ENCODE measurements at places on chromosomes 7 and 10. TPM values are rescaled to one million over a fixed set of nuclear protein-coding genes. Genes with fewer than 3 reads are reported as not detected.

- no peak for DNase-seq
These were observed 7.9 kb upstream of the H2BK1 start for GRCh38 chr7:151218170-151218569.

DNA sequence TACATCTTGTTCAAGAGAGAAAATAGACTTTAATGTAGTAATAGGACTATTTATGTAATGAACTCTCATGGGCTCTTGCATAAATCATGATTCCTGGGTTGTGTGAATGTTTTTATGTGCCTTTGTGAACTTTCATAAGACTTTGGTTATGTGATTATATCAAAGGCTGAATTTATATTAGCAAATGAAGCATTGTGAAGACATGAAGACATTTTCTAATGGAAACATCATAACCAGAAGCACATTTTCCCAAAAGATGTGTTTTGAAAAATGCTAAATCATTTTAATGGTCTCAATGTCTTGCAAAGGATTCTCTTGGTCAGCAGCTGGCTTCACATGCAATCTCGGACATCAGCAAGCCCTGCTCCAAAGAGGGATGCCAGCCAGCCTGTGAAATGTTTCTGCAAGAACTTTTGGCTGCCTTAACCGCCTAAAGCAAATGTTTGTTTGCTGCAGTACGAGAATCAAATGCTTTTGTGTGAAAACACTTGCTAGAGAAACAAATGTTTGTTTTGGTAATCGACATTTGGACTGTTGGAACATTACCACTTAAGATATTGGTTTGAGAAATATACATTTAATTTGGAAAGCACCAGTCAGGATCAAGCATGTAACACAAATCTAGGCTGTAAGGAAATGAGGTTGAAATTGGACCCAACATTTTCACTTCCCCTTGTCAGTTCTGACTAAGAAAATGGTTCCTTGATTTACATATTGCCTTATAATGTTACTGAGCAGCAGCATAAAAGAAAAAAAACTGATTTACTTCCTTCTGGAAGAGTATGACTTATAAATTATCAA, 102.1 kb downstream of the RTKN2 start:
- DNase-seq: no peak

The NPY4R gene
- not detected for total RNA-seq

DNA sequence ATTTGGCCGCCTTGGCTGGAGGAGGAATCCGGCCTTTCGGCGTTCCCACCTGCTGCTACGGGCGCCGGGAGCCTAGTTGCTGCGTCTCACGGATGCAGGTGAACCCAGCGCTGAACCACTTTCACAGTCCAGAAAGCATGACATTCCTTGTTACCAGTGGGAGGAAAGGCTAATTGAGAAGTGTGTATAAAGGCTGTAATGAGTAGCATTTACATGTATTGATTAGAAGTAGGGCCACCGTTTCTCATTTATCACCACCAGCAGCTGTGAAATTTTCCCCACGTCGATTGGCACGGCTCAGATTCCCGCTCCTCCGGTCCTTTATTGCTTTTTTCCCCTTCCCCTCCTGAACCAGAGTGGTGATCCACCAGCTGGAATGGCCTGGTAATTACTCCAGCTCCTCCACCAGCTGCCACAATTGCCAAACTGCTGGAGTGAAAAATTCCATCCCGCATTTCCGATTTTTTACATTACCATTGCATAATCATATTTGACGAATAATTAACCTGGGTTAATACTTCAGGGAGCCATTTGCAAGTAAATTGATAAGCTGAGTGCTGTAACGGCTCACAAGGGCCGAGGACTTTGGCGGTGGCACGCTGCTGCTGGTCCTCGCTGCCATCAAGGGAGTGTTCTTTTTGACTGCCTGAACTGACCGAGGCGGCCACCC, 153.3 kb downstream of the POU6F2 start:
- no peak for DNase-seq

GRCh38 chr10:47323636-47324296, 1.5 kb downstream of the GDF2 start:
- no peak for DNase-seq

GRCh38 chr7:13725591-13725990, 263.9 kb downstream of the ETV1 start:
- no peak for DNase-seq

The CLRN3 gene
- 0.22 TPM for total RNA-seq

- DNase-seq: no peak
These were observed 721.5 kb downstream of the GRID1 start for GRCh38 chr10:85645053-85645452.

The SRRM3 gene
- total RNA-seq: 1.5 TPM

GRCh38 chr7:82851121-82851520, 311.6 kb downstream of the PCLO start:
- DNase-seq: no peak

The CDK1 gene
- total RNA-seq: 9.9 TPM

DNA sequence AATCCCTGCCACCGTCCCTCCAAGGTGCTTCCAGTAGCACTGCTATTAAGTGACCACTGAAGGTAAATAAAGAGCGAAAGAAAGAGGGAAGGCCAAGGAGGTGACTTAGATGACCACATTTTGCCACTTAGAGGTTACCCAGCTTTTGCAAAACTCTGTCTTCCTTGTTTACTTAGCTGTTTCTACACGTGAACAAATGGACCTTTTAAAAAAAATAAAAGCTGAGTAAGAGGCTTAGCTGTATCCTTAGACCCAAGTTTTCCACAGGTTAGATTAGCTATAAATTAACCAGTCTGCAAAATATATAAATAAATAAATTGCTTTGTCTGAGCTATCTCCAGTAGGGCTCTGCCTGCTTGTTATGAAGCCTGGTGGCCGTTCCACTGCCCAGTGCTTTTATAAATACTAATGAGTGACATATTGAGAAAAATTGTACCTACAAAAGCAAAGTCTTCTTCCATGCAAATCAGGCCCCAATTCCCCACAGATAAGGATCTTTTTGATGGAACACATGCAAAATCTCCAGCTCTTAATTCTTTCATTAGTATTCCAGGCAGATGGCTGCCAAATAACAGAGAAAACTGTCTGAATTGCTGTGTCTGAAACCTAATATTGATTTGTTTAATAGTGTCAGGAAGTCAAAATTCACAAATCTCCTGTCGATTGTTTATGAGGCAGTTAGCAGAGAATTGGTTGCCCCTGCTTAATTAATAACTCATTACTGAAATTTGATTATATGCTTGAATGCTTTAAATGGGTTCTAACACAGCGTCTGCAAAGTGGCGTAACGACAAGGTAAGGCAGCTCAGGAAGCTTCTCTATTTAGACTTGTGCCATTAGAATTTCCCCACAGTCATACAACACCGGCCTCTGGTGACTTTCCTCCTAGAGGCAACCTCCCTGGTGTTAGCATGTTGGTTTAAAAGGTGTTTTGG, 176.7 kb downstream of the EMX2 start:
- no peak for DNase-seq

DNA sequence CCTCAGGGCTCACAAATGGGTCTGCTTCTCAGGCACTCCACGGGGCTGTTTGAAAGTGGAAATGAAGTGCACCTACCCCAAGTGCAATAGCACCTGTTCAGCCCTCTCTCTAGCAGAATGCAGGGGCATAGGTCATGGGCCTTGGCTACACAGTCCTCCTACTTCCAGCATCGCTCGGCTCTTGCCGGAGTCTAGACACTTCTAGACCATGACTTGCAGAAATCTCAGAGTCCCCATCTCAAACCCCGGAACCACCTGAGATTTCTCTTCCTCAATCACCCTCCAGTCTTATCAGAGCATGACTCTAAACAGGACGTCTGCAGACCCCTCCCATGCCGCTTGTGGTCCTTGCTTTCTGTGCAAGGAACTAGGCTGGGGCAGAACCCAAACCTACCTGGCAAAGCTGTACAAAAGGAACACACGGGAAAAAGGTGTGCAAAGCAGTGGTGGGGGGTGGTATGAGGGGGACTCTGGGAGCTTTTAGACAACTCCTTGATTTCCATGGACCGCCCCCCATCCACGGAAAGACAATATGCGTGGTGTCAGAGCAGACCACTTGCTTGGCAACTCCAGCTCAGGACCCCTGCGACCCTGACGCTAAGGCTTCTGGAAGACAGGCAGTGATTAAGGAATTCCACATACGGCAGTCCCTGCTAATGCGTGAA, 13.8 kb downstream of the TMEM273 start:
- DNase-seq: no peak

GRCh38 chr7:15218261-15218660, 315.7 kb upstream of the DGKB start:
- DNase-seq: no peak

- no peak for DNase-seq
These were observed 117.3 kb downstream of the THSD7A start for GRCh38 chr7:11714676-11715075.

The TMEM243 gene
- total RNA-seq: 4.2 TPM

DNA sequence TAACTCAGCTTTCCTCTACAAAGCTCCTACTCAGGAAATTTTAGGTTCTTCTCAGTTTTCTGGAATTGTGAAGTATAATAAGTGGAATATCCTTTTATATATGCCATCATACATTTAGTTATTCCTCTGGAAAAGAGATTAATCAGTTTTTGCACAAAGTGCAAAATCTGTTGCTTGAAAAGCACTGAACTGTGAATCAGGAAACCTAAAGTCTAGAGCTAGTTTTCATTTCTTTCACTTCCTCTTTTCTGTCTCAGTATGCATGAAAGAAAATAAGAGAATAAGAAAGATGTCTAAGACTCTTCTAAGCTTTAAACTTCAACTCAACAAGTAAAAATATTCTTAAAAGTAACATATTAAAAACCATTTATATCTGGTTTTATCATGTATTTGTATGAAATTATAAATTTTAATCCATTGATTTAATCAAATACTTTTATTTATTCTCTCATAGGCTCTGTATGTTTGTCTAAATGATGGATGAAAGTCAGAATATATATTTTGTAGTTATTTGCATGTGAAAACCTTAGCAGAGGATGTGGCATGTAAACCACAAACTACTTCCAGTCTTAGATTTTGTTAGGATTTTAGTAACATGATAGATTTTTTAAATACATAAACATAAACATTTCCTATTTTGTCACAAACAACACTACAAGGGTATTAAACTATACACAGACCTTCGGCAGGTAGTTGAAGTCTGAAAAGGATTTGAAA, 1073.0 kb downstream of the XPNPEP1 start:
- DNase-seq: no peak

DNA sequence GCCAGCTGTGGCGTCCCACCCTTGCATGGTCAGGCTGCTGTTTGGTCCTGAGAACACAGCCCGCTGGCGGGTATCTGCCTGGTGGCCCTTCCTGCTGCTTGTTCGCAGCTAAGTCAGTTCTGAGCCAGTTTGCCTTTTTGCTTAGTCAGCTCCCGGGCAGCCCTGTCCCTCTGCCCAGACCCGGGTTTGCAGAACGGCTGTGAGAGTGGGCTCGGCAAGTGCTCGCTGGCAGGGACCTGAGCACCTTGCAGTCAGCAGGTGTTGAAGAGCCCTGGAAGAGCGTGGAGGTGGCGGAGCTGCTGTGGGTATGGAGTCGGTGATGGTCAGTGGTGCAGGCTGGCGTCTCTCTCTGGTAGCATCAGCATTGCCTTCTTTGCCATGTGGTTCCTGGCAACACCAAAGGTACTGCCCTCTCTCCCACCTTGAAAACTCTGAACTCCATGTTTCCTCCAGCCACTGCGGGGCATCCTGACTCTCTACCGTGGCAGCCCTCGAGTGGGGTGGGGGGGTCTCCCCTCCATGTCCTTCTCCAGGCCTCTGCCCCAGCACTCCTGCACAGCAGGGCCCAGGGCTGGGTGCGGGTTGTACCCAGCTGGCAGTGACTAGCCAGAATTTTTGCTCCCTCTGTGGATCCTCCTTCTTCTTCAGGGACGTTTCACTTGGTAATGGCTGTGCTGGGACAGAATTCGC, 4.6 kb downstream of the INPP5A start:
- no peak for DNase-seq

DNA sequence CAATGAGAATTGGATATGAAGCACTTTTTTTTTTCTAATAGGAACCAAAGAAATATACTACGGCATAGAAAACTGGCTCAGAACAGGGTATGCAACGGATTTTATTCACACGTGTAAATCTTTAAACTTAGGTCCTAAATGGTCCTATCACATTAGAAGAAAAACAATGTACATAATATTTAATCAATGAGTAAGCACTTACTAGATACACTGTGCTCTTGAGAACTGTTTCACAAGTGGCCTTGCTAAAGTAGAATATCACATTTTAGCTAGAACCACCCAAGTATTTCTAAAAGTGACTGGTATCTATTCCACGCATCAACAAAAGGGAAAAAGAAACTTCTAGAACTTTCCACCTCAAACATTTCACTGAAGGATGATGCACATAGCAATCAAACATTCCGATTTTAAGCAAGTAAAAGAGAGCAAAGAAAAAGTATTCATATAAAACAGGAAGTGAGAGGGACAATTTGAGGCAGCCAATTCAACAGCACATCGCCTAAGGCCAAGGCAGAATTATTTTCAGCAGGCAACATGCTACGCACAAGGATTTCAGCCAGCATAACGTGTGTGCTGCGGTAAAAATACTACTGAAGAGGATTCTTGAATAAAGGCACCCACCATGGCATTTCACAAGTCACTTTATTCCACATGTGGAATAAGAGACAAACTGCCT, 55.8 kb downstream of the PARD3 start:
- DNase-seq: no peak

GRCh38 chr10:33190406-33190805, 144.1 kb downstream of the NRP1 start:
- DNase-seq: no peak

DNA sequence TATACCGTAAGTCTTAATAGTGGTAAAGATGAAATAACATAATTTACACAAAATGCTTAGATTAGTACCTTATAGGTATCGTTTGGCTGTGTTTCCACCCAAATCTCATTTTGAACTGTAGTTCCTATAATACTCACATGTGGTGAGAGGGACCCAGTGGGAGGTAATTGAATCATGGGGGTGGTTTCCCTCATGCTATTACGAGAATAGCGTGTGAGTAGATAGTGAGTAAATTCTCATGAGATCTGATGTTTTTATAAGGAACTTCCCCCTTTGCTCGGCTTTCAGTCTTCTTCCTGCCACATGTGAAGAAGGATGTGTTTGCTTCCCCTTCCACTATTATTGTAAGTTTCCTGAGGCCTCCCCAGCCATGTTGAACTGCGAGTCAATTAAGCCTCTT, 426.3 kb upstream of the POT1 start:
- DNase-seq: peak; percentile 8

GRCh38 chr7:46581268-46581667, 660.2 kb upstream of the IGFBP3 start:
- DNase-seq: no peak

- no peak for DNase-seq
These were observed 186.6 kb downstream of the DNAJB6 start for GRCh38 chr7:157523371-157523765.

- DNase-seq: no peak
These were observed 153.6 kb upstream of the PITRM1 start for GRCh38 chr10:3325954-3326750.

- DNase-seq: no peak
These were observed 97.7 kb upstream of the RPA3 start for GRCh38 chr7:7816084-7816483.

The FBH1 gene
- total RNA-seq: 62.5 TPM

The PSMA2 gene
- total RNA-seq: 45.5 TPM

The HMX2 gene
- total RNA-seq: not detected

DNA sequence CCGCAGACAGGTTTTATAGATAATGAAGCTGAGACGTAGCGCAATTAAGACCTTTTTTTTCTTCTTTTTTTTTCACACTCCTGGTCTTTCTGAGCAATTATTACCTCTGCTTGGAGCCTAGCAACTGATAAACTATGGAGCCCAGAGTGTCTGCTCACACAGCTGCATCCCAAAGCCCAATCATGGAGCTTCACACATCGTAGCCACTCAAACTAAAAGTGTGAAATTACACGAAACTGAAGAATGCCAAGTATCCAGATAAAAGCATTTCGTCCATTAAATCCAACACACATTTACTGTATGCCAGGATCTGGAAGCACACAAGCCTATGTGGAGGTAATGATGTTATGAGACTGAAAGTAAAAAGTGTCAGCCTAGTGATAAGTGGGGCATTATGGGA, 97.6 kb downstream of the NRP1 start:
- DNase-seq: no peak
